NB4 (cell line): ENCODE measurements at places on chromosomes 16 and 17.

GRCh38 chr16:22007509-22008214 lies at the start of gene MOSMO:
TSS of gene MOSMO (plus strand) at chr16:22008111. CDS start at chr16:22008302, 191 bp downstream.
- DNase-seq = peak; percentile 75

GRCh38 chr17:57949649-57950048 lies 5.6 kb downstream of the CUEDC1 start:
- peak; percentile 29 for DNase-seq

DNA sequence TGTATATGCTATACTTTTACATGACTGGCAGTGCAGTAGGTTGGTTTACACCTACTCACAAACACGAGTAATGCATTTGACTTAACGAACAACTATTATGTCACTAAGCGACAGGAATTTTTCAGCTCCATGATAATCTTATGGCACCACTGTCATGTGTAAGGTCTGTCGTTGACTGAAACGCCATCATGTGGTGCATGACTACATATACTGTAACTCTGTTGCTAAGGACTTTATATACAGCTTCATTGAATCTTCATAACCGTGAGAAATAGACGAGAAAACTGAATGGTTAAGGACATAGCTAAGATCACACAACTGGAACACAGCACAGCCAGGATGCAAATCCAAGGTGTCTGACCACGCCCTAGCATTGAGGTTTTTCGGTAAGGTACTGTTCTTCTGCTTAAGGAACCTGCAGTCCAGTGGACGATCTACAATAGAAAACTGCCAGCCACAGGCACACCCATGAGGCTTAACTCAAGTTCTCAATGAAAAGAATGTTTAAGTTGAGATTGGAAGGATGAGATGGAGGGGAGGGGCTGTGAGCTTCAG lies 3.3 kb downstream of the CFAP20 start:
- DNase-seq = peak; percentile 47

DNA sequence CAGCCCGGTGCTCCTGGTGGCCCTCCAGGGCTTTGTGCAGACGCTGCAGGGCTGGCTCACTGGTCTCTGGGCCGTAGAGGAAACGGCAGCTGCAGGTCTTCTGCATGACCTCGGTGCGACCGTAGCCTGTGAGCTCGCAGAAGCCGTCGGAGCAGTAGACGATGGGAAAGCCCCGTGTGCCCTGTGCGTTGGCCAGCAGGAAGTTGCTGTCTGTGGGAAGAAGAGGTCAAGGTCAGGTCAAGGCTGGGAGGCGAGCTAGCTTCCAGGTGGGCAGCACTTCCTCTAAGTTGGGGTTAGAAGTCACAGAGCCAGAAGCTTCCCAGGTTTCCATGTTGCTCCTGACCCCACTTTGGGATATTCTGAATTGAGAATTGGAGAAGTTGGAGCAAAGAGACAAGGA lies 2.1 kb downstream of the KCNH4 start:
- peak; percentile 78 for DNase-seq

DNA sequence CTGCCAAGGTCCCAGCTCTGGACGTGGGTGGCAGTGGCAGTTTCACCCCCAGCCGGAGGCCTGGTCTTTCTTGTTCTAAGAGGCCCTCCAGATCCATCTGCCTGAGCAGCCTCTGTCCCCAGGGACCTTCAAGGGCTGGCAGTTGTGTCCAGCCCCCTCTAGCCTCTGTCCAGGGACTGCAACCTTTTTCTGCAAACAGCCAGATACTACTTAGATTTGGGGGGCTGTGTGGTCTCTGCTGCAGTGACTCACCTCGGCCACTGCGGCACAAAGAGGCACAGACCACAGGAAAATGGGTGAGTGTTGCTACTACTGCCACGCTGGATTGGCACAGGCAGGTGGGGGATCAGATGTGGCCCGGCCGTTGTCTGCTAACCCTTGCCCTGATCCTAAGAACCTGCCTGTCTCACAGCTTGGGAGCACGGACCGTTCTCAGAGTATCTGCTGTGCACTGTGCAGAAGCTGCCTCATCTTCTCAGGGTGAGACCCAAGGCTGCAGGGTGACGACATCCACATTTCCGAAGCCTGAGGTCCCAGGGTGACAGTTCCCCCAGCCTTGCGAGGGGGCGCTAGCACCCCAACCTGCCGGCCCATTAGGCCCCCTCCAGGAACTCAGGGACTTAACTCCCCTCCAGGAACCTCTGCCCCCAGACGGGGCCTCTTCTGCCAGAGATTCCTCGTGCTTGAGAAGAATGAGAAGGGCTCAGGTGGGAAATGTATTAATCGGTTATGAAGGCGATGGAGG lies 27.6 kb downstream of the MXRA7 start:
- DNase-seq = peak; percentile 40

DNA sequence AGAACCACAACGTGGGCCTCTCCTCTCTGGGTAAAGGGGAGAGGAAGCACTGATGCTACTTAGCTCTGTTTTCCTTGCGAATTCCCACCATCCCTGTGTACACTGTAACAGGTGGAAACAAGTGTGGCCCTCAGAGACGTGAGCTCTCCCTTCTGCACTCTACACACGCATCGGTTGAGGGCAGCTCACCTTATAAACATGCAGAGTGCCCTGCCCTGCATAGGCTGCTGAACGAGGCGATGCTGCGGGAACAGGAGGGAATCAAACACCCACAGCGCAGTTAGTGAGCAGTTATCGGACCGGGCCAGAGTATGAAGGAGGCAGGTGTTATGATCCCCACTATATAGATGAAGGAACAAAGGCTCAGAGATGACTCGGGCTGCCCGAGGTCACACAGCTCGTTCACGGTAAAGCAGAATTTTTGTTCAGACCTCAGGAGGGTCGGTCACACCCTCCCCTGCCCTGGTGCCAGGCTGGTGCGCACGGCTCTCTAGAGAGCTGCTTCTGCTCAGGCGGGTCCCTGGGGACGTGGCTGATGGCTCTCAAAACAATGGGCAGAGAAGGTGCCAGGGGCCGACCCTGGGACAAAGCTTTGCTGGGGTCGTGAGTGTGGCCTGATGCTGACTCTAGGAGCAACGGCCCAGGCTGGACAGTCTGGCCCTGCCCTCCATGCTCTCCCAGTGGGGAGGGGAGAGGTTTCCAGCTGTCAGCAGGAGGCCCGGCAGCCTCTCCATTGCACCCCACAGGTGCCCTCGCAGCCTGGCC lies 68.5 kb downstream of the RPH3AL start:
- DNase-seq = no peak

DNA sequence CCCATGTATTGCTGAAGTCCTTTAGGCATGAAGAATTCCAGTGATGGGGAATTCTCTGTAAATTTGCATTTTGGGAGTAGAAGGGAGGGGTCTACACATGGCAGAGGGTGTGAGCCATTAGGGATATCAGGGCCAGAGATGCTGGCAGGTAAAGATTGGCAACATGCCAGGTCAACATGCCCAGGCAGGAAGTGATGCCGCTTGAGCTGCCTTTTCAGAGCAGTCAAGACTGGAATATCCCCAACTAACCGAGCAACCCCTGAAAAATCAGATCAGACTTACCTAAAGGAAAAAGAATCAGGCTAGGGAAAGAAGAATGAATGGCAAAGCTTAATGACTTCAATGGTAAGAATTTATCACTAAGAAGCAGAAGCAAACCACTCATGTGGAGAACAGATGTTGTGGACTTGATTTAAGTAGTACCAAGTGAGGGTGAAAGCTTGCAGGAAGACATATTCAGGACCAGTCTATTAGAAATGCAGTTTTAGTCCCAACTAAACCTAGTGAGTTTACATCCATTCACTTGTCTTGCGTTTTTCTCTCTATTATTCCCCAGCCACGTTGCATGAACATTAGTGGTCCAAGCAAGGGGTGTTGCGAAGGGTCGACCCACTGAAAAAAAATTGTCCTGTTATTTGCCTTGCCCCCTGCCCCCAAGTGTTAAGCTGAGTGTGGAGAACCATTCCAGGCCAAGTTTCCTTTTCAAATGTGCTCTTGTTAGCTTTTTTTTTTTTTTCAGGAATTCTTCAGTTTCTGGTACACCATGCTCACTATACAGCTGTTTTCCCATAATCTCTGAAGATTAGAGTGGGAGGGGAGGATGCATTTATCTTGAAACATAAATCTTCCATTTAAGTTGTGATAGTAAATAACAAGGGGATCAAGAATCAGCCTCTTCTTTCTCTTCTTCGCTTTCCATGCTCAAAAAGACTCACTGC lies 105.2 kb downstream of the ABCA8 start:
- no peak for DNase-seq

GRCh38 chr16:74461826-74462225 lies 40.5 kb upstream of the CLEC18B start:
- DNase-seq = no peak

DNA sequence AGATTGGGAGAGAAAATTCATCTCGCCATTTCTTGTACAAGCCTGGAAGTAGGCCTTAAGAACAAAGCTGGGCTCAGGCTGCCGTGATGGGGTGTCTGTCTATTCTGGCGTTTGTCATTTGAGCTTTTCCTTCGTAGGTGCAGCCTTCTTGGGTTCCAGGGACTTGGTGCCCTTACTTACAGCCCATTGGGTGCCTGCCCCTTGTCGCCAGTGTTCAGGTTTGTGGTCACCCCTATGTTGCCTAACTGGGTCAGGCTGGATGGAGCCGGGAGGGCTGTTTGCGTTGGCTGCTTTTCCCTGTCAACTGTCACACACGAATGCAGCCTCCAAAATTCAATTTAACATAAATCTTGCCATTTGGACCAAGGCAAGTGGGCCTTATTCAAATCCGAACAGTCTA lies 23.7 kb upstream of the MED9 start:
- no peak for DNase-seq

- DNase-seq = no peak
These were observed 8.8 kb upstream of the GJD3 start for GRCh38 chr17:40373324-40373723.

- no peak for DNase-seq
These were observed 10.8 kb upstream of the HASPIN start for GRCh38 chr17:3712811-3713463.
